ENCODE measurements at places on chromosomes 11 and 22.

DNA sequence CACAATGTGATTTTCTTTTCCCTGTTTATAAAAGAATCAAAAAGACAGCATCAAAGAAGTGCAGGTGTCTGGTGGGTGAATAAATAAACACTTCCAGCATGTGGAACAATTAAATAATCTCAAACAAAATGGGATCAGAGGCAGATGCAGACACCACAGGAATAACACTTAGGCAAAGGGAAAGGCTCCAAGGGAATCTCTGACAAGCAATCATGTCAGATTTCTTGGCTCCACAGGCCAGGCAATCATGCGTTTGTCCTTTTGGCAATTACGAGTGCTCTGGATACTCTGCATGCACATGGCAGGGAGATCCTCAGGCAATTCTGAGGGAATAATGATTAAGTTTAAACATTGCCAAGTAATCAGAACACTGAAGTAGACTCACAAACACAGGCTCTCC, 403.5 kb upstream of the LUZP2 start:
- no peak for DNase-seq

DNA sequence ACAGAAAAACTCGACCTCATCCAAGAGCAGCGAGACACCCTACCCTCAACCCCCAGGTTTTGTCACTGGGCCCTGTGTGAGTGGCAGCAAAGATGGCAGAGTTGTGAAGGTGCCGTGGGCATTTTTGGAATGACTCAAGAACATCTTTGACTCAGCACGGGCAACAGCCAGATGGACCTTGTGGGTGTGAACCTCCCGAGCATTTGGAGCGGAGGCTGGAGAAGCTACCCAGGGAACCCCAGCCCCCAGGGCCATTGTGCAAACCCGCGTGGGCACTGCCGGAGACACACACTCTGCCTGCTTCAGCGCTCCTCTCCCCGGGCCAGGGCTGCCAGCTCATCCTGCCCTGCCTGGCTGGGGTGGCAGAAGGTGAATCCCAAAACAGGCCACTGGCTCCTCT, 66.1 kb downstream of the PANX1 start:
- DNase-seq, result no peak

DNA sequence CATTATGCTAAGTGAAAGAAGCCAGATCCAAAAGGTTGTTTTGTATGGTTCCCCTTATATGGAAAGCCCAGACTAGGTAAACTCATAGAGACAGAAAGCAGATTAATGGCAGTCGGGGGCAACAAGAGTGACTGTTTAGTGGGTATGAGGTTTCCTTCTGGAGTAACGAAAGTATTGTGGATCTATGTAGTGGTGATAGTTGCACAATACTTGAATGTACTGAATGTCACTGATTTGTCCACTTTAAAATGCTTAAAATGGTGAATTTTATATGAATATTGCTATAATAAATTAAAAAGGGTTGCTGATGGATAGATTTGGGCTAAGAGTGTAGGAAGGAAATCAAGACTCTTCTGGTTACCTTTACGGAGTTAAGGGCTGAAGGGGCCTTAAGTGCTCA, 10.0 kb upstream of the SGSM1 start:
- DNase-seq, result no peak

DNA sequence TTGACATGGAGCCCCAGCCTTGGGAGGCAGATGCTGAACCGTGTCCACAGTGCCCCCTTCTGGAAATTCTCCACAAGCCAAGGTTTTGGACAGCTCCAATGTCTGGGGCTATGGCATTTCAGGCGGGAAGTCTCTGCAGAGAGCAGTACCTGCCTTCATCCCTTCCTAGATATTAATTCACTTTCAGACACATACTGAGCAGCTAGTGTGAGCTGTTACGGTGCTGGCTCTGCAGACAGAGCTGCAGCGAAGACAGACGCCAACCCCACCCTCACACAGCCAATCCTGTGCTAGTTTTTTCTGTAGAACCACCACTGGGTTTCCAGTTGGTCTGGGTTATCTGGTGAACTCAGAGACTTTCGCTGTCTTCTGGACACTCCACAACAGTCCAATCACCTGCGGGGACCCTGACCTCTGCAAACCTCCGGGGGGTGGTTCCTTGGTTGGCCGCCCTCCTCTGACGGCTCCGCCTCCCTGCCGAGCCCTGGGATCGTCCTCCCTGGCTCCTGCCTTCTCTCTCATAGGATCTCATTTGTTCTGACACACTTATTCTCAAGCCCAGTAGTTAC, 9.1 kb downstream of the LMF2 start:
- no peak for DNase-seq

- no peak for DNase-seq
These were observed 1.9 kb upstream of the BUD13 start for GRCh38 chr11:116774661-116775060.

- no peak for DNase-seq
These were observed 21.1 kb upstream of the PLET1 start for GRCh38 chr11:112281726-112282125.

GRCh38 chr11:70530629-70531185, 132.4 kb downstream of the CTTN start:
- DNase-seq, result no peak

DNA sequence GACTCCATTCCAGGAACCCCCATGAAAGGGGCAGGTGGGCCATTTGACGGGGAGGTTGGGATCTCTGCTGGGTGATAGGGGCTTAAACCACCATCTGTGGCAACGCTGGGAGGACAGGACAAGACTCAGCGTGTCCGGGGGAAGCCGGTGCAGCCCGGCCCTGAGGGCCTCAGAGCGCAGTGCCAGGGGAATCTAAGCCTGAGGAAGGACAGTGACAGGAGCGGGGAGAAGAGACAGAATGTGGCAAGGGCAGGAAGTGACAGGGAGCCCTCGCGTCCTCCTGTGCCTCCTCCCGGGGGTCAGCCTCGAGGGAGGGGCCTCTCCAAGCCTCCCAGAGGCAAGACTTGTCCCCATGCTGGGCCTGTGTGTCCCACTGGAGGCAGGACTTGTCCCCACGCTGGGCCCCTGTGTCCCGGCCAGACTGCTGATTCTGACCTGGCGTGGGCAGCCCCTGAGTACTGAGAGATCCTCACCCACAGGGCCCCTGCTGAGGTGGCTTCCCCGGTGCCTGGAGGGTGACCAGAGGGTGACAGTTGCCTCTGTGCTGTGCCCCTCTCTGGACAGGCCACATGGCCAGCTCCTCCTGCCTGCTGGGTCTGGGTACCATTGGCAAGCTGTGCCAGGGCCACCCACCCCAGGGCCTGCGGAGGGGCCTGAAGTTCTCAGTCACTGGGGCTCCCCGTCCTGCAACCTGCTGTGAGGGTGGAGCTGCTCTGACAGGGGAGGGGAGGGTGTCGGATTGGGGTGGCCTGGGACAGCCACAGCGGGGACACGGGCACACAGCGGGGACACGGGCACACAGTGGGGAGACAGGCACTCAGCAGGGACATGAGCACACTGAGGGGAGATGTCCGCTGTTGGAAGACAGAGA, 676.2 kb downstream of the BRD1 start:
- DNase-seq, result no peak

DNA sequence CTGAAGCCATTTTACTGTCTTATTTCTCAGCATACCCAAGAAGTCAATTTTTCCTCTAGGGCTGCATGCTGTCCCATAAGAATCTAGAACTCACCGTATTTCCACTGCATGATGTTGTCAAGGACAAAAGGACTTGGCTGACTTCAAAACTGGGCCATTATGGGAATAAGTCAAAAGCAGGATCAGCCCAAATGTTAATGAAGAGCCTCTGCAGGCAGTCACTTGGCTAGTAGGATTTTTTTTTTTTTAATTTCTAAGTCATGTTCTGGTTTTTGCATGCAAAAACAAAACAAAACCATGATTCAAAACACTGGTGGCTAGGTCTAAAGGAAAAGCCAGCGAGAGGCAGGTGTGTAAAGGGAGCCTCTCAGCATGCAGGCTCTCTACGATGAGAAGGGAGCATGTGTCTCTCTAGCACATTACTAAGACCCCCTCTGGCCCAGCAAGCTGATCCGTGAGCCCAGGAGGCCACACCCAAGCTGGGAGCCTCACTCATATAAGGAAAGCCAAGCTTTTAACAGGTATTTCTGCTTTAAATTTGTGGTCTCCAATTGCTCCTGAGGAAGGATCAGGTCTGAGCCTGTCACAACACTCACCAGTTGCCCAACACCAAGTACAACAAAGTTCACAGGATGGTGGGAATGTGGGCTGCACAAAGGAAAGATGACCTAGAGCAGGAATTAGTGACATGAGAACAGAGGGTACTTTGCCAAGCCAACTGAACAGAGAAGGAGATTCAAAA, 21.4 kb upstream of the STK33 start:
- no peak for DNase-seq

- DNase-seq, result no peak
These were observed 11.0 kb downstream of the CRELD2 start for GRCh38 chr22:49929211-49929979.

GRCh38 chr22:30005213-30005857, 74.9 kb upstream of the HORMAD2 start:
- no peak for DNase-seq

- no peak for DNase-seq
These were observed 92.8 kb downstream of the FAR1 start for GRCh38 chr11:13761250-13761649.

GRCh38 chr11:91795139-91795887, 429.3 kb upstream of the FAT3 start:
- no peak for DNase-seq

DNA sequence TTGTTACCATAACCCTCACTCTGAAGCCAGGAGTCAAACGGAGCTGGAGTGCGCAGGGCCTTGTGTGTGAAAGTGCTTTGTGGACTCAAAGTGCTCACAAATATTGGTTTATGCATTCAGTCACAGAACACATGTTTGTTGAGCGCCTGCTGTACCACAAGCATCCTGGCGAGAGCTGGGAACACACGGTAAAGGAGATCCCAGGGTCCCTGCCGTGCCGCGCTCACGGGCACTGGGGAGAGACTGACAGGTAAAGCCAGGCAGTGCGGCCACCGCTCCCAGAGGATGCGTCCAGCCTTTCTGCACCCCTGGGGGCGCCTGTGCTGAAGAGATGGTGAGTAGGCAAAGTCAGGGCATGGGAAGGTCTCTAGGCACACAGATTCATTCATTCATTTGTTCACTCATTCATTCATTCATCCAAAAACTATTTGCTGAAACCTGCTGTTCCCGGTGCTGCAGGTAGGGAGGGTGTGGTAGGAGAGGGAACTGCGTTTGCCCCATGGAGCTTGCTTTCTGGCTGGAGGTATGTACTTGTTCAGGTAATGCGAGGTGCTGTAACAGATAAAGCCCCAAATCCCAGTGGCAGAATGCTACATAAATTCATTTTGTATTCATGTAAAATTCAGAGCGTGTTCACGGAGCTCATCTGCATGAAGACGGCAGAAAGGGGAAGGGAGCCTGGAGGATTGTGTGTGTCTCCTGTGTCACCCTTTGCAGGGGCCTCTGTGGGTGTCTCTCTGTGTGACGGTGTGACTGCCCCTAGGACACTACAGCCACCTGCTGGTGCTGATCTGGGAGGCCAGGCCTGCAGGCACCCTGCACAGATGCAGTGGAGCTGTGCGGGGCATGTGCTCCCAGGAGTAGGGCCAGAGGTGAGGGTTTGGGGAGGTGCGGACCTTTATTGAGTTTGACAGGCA, 167.0 kb upstream of the B3GAT1 start:
- no peak for DNase-seq

- DNase-seq, result no peak
These were observed 9.1 kb downstream of the DCHS1 start for GRCh38 chr11:6646576-6646917.

GRCh38 chr22:45397806-45398205, 15.6 kb downstream of the SMC1B start:
- no peak for DNase-seq

DNA sequence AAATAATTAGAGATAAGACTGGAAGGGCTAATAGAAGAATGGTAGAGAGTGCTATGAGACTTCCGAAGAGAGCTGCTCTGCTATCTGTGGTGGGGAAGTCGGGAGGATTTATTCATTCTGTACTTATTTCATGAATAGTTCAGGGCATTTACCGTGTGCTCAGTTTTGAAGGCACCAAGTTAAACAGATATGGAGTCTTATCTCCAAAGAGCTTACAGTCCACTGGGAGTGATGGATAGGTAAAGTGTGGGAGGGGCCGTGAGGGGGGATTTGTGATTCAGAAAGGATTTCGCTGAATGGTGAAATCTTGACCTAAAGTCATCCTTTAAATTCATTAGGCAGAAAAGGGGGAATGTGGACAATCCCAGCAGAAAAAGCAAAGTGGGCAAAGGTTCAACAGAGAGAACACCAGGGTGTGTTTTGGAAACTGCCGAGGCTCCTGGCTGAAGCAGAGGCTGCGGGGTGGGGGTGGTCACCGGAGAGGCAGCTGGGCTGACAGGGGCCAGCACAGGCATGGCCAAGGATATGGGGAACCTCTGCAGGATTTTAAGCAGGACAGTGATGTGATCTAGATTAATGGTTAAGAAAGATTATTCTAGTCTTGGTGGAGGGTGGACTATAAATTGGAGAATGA, 91.2 kb downstream of the UBASH3B start:
- DNase-seq, result no peak

DNA sequence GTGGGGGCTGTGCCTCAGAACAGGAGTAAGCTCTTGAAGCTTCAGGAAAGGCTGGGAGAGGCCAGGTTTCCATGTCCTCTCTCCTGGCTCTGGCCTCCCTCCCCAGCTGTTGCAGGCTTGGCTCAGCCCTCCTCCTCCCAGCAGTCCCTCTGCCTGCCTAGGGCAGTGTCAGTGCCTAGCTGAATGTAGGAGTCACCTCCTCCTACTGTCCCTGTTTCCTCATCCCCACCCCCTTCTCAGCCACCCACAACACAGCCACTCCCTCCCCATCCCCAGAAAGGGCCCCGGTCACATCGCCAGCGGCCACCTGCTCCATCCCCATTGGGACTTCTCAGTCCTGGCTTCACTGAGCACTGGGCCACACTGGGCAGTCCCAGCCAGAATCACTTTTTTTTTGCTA, 2.9 kb upstream of the FBLN1 start:
- DNase-seq, result no peak

DNA sequence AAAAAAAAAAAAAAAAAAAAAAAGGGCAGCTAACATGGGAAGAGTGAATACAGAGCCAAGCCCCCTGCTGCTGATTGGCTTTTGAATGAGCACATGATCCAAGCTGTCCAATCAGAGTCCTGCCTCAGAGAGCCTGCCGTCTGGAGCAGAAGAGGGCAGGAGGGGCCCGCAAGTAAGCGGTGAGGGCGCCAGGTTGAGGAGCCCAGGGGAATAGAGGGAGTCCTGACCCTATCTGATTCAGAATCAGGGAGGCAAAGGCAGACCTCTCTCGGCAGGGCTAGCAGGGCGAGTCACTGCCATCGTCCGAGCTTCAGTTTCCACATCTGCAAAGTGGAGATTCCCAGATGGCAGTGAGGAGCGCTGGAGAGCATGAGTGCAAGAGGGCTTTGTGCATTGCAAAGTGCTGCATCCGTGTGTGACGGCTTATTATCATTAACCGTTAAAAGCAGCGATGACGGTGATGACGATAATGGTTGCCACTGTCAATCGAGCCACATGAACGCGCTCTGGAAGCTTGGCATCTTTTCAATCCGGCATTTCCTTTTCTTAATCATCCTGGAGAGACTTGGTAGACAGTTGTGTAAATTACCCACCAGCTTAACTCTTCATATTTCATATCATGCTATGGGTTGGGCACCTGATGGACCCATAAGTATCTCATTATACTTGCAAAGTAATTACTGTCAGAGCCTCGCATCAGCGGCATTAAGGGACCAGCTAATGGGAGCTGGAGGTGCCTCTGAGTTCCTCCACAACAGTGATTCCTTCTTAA, 68.6 kb upstream of the ATXN10 start:
- no peak for DNase-seq

- no peak for DNase-seq
These were observed 758 bp downstream of the PDXP start for GRCh38 chr22:37659066-37659896.

GRCh38 chr11:58688789-58689503, 42.8 kb downstream of the GLYAT start:
- DNase-seq, result no peak

- no peak for DNase-seq
These were observed 655.7 kb upstream of the KIRREL3 start for GRCh38 chr11:127656116-127656836.

Measured in AG04449 (cell line).